ENCODE measurements at places on chromosomes 2 and 18. TPM values are rescaled to one million over a fixed set of nuclear protein-coding genes. Genes with fewer than 3 reads are reported as not detected.

- peak; percentile 90 for DNase-seq
These were observed 21.3 kb downstream of the HNRNPLL start for GRCh38 chr2:38581193-38582147.

- peak; percentile 36 for DNase-seq
These were observed 84.6 kb downstream of the RAB31 start for GRCh38 chr18:9792565-9793245.

Gene CCDC141
- 0.13 TPM for total RNA-seq

Gene XPO1
- total RNA-seq = 206 TPM

DNA sequence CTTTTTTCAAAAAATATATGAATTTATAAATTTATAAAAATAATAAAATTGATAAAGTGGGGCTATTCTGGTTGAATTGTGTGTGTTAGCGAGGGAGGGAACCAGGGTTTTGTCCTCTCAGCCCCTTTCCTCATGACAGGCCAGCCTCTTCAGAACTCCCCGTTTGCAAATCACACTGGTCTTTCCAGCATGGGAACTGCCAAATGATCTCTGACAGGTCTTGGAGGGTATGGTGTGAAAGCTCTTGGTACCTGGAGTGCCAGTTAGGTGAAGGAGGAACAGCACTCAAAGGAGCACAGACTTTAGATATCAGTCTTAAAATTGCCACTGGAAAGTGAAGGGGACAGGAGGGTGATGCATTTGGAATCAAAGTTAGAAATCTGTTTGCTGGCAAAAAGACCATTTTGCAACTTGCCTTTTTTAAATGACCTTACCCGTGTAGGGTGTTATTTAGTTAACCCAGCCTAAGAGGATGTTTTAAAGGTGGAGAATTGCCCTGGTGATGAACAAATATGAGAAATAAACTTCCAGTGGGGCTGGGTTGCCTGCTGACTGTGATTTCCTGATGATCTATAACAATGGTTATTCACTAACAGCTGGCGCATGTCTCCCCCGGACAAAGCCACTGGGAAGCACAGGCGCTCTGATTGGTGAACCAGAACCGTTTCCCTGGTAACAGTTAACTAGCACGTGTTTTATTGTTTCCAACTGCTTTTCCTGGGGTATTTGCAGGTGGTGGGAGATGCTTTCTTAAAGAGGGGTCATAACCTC is 85.3 kb upstream of the EFEMP1 start:
- DNase-seq = peak; percentile 28

Gene LAMA3
- 0.67 TPM for total RNA-seq

GRCh38 chr2:29782549-29783458 is 138.6 kb downstream of the ALK start:
- no peak for DNase-seq

- DNase-seq = no peak
These were observed 55.7 kb downstream of the TCF7L1 start for GRCh38 chr2:85188852-85189251.

DNA sequence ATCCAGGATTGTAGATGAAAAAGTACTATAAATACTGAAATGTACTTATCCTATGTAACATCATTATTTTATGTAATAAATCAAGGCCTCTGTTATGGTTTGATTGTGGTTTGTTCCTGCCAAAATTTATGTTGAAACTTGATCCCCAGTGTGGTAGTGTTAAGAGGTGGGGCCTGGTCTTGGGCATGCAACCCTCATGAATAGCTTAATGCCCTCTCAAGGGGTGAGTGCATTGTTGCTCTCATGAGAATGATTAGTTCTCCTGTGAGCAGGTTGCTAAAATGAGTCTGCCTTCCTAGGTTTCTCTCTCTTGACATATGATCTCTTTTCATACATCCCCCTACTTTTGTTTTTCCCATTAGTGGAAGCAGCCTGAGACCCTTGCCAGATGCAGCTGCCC is 915.4 kb downstream of the TSN start:
- DNase-seq = no peak

- DNase-seq = no peak
These were observed 10.5 kb downstream of the FAM110C start for GRCh38 chr2:35852-36251.

Gene RASGRP3
- 25.8 TPM for total RNA-seq

DNA sequence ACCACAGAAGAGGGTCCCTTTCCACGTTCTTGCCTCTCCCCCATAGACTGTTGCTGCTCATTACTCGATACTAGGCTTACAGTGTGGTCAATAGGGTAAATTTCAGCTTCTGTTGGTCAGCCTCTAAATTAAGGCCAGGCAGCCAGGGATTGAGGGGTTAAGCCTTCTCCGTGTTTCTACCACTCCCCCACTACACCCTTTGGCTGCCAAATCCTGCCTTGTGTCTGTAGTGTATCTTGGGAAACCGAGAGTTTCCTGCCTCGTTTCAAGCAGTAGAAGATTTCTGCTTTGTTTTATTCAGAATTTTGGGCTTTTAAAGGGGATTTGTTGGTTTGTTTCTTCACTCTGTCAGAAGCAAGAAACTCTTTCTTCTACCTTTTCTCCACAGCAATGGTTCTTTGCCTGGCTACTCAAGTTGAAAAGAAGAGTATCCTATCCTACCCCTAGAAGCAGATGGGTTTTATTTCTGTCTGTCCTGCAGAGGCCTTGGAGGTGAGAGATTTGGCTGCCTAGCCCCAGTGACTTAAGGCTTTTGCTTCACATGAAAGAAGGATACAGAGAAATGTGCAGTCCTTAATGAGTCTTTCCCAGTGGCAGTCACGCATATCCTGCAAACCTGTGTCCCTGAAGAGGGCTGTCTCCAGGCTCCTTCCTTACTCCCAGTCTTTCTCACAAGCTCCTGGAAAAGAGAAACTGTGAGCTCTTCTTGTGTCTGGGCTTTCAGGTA is 261.5 kb upstream of the TANK start:
- no peak for DNase-seq

Gene ALKAL2
- not detected for total RNA-seq

- no peak for DNase-seq
These were observed 10.1 kb downstream of the ARHGEF4 start for GRCh38 chr2:130846686-130847375.

DNA sequence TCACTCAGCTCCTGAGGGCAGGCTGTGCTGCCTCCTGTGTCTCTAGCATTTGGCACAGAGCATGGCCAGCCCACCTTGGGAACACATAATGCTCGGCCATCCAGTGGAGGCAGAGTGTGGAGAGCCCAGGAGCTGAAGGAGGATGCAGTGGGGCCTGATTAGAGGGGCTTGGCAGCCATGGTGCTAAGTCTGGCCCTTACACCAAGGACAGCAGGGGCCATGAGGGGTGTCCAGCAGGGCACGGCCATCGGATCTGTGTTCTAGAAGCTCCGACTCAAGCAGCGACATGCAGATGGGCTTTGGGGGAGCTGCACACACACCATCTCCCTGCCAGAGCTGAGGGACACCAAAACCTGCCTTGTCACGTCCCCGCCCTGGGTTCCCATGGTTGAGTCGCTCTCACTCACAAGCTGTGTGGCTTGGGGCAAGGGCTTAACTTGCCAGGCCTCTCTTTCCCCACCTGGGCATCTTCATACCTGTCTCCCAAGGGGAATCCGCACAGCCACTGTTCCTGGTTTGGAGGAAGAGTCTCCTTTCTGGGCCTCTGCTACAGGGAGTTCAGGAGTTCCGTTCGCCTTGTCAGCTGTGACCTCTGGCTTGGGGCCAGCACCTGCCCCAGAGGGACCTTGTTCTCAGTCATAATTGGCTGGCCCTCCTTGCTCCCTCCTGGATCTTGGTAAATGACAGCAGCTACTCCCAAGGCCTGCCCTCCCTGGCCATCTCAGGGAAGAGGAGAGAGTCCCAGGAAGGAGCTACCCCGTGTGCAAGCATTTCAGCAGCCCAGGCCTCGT is 1.3 kb upstream of the TOGARAM2 start:
- DNase-seq = no peak

- DNase-seq = peak; percentile 74
These were observed 310.4 kb upstream of the SYT4 start for GRCh38 chr18:43587538-43588153.

DNA sequence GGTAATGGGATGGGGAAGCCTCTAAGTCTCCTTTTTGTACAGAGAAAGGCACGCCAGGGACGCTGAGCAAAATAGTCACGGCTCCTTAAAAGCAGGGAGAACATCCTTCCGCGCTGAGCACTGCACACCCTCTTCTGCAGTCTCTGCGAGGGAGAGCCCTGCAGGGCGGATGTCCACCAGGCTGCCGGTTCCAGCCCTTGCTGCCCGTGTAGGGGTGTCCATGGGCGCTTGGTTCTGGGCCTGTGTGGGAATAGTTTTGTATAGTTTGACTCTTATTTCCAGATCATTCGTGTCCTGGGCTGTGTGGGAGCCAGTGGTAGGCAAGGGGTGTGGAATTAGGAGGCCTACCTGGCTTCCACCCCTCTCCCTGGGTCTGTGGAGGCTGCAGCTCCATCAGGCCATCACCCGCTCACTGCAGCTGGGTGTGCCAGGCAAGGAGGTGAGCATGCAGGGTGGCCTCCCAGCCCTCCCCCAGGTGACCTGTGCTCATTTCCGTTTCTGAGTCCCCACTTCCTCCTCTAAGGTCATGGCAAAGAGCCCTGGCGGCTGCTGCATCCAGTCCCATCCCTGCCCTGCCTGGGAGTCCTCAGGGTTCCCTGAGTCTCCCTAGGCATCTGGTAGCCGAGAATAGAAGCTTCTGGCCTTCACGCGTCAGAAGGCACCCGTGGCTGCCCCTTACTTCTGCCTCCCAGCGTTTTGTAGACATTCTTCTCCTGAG is 202.6 kb downstream of the LDLRAD4 start:
- no peak for DNase-seq

- DNase-seq = no peak
These were observed 34.7 kb upstream of the DTNB start for GRCh38 chr2:25707927-25708590.

Gene TEX44
- not detected for total RNA-seq

DNA sequence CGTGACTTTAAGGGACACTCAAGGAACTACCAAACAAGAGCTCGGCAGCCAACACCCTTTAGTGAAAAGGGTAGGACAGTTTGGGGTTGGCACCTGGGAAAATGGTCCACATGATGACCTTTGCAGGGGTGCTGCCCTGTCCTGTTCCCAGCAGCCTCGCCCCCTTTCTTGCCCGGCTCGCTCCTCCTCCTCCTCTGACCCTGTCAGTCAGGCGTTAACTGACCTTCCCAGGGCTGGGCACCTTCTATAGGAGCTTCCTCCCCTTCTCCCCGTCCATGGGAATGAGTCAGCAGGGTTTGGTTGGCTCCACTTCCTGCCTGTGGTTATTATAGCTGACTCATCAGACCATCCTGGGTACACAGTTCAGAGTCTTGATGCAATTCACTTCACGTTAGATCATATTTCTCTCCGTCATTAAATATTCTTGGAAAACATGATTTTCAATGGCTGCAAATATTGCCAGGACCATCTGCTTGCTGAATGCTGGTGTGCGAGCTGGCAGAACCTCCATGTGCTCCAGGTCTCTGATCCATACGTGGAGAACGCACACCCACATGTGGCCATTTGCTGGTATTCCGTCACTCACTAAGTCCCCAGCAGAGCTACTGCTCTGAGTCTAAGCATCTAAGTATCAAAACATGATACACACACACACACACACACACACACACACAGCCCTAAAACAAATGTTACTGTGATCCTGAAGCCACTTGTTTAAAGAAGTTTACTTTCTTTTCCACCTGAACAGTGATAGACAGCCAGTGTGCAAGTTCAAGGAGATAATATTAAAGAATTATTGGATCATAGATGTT is 185.0 kb downstream of the ANAPC1 start:
- peak; percentile 89 for DNase-seq

GRCh38 chr2:211423018-211423417 is 866.6 kb downstream of the CPS1 start:
- DNase-seq = no peak

DNA sequence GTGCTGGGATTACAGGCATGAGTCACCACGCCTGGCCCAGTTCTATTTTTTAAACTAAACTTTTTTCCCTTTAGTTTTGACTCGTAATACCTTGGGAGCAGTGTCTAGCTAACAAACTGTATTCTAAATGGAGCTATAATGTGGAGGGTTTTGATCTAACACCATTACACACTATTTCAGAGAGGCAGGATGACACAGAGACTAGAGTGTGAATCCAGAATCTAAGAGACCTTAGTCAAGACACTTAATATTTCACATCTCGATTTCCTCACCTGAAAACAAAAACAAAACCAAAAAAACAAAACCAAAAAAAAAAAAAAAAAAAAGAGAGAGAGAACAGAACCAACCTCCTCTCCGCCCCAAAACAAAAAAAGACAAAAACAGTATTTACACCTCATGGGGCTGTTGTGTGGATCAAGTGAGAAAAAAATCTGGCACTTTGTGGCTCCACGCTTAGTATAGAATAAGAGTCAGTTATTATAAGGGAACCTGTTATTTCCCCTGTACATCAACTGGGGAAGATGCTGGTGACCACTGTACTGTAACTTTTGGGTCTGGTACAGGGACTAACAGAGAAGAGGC is 31.3 kb downstream of the DARS1 start:
- DNase-seq = no peak

Gene POTEC
- not detected for total RNA-seq

Gene RAB10
- 101 TPM for total RNA-seq

GRCh38 chr2:20091305-20091991 is 40.0 kb upstream of the LAPTM4A start:
- DNase-seq = peak; percentile 92

- DNase-seq = peak; percentile 38
These were observed 199.5 kb upstream of the RGPD4 start for GRCh38 chr2:107627164-107627563.

DNA sequence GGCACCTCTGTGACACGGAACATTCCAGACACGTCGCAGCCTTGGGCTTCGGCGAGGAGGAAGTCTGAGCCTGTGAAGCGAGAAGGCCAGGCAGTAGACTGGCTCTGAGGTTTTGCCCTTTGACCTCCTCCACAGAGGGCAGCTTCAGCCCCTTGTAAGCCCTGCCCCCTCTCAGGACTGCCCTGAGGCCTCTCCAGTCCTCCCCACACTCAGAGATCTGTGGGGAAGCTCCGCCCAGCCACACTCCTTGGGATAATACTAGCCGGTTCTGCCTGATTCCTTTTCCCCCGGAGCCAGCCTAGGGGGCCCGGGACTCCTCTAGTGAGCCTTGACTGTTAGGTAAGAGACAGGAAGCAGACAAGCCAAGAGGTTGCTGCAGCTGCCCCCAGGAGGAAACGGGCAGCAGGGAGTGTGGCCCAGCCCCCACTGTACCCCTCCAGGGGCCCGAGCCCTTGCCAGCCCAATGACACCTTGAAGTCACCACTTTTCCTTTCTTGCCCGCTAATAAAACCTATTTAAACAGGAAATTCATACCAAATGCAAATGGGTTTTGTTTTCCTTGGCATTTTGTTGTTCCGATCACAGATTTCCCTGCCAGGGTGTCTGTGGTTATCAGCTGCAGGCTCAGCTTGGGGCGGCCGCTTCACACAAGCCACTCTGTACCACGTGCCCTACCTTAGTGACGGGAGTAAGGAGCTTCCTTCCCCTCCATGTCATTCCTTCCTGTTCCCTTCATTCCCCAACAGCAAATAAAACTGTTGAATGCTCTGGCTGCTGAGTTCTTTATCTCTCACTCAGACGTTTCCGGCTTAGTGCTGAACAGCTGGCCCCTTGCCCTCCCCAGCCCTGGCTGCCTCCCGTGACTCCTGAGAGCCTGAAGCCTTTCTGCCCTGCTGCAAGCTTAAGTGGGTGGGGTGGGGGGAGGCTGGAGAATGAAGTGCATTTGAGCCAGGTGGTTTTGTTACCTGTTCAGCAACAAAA is 124.7 kb downstream of the CABLES1 start:
- DNase-seq = peak; percentile 77

Gene MYO7B
- not detected for total RNA-seq

Gene FAM110C
- total RNA-seq = not detected

Gene C1QL2
- not detected for total RNA-seq

- no peak for DNase-seq
These were observed 84.0 kb downstream of the EHBP1 start for GRCh38 chr2:62789518-62789917.

All from SK-MEL-5 (cell line).